ENCODE measurements at places on chromosomes 11 and 22.

DNA sequence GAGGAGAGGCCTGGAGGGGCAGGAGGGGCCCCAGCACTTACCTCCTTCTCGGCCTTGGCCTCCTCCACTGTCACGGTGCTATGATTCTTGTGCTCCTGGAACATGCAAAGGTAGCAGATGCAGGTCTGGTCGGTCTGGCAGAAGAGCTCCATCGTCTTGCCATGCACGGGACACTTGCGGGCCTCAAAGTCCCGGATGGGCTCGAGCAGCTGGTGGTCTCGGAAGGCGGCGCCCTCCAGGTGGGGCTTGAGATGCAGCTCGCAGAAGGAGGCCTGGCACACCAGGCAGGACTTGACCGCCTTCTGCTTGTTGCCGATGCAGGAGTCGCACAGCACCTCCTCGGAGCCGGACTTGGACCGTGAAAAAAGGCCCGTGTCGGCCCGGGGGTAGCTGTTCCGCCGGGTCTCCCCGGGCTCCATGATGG, 714 bp downstream of the TRIM29 start:
- no peak for DNase-seq

- DNase-seq = peak; percentile 41
Measured at GRCh38 chr11:75474878-75475766, 42.1 kb upstream of the KLHL35 start.

DNA sequence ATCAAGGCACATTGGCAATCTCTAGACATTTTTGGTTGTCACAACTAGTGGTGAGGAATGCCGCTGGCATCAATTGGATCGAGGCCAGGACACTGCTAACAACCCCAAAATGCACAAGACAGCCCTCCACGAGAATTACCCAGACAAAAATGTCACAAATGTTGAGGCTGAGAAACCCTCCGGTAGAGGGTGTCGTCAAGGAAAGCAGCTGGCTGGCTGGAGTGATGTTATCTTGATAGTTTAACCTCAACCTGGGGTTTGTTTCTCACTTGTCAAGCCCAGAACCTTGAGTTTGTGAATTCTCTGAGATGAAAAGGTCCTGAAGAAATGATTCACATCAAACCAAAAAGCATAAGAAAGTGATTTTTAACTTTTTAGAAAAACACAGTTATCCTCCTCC, 21.1 kb upstream of the TMPRSS13 start:
- peak; percentile 60 for DNase-seq

GRCh38 chr11:101880222-101880621, 34.6 kb upstream of the CEP126 start:
- no peak for DNase-seq

DNA sequence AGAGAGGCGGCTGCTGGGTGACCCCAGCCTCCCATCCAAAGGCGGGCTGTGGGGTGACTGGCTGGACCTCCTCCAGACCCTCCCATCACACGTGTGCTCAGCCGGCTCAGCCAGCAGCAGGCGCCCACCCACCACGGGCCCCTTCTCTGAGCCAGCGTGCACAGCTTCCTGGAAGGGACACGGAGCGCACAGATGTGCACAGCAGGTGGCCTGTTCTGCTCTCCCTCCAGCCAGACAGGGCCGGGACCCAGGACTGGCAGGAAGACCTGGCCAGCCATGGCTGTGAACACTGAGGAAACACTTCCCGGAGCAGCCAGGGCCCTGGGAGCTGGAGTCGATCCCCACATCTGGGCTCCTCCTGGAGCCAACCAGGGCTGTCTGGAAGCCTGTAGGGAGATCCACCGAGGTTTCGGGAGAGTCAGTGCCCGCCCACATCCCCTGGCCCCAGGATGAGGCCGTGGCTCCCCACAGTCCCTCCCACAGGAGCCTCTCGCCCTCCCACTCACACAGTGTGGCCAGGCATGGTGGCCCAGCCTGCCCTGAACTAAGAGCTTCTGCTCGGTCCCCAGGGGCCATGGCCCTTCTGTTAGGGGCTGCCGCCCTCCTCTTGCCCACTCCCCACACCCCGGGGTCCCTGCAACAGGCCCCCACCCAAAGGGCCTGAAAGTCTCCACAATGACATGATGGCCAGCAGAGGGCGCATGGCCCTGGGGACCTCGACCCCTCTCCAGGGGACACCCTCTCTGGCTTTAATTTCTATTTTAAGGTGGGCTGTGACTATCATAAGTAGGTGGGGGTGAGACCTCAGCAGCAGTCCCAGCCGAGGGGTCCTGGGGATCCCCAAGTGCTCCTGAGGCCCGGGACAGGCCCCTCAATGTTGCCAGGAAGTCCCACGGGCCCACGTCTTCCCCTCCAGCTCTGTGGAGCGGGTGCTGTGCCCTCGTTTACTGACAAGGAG, 90.6 kb upstream of the FGF3 start:
- no peak for DNase-seq

GRCh38 chr11:38046571-38047135, 1448.6 kb upstream of the RAG2 start:
- DNase-seq = no peak

DNA sequence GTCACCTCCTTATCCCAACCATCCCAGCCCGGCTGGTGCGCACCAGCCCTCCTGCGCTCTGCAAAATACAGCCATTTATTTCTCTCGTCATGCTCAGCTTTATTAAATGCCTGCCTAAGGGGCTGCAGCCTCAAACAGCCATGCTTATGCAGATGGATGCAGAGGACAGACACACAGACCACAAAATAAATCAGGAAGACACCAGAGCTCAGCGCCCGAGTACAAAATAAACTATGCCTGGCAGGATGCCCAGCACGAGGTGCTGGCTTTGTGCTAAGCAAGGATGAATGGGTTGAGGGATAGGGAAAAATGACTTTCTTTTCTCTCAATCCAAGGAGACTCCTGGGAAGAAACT, 70.5 kb downstream of the RPUSD4 start:
- no peak for DNase-seq

DNA sequence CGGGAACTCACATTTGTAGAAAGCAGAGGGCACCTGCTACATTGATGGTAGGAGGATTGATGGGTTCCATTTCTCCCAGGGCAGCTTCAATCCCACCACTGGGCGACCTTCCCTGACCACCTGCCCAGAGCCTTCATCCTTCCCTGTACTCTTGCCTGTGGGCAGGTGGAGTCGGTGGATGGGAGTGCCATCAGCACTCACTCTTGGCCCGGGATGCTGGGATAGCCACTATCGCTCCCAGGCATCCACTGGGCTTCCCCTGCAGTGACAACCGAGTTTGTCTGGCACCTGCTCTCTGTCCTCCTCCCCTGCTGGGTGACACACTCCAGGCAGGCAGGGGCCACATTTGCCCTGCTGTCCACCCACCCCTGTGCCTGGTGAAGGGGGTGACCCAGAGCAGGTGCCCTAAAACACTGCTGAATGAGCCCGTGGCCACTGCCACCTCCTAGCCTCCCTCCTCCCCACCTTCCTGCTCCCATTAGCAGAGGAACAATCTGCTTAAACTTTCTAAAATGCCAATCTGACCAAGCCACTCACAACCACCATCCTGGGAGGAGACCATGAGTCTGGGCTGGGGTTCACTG, 604.7 kb downstream of the TBC1D22A start:
- DNase-seq = no peak

Data from T follicular helper cell (primary cell).